GOT3 (cell line): ENCODE measurements at places on chromosomes 5 and 9.

GRCh38 chr9:124352616-124353015 lies 62.6 kb downstream of the PSMB7 start:
- DNase-seq: no peak

DNA sequence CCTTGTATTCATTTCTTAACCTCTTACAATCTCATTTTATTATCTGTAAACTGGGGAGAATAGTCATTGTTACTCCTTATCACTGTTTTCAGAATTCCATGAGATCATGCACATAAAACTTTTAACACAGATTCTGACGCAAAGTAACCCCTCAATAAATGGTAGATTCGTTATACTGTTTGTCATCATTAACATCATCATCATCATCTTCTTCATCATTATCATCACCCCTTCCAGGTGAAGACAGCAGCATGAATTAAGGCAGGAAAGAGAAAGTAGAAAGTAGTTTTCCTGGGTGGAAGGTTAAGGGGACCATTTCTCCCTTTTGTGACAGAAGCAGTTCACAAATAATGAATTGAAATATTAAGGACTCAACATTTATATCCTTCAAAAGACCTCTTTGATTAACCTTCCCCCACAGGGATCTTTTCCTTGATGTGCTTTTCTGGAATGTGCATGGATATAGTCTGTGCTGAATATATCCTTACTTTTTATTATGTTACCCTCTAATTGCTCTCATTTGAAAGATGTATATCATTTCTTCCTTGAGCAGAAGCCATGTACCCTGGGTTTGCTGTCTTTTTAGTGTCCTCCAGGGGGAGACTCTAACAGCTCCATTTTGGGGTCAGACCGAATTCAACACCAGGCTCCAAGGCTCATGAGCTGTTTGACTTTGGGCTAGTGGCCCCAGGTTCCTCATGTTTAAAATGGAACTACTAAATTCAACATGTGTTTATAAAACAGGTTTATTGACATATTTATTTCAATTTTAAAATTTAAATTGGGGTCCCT lies 1029.9 kb upstream of the WWC1 start:
- no peak for DNase-seq

DNA sequence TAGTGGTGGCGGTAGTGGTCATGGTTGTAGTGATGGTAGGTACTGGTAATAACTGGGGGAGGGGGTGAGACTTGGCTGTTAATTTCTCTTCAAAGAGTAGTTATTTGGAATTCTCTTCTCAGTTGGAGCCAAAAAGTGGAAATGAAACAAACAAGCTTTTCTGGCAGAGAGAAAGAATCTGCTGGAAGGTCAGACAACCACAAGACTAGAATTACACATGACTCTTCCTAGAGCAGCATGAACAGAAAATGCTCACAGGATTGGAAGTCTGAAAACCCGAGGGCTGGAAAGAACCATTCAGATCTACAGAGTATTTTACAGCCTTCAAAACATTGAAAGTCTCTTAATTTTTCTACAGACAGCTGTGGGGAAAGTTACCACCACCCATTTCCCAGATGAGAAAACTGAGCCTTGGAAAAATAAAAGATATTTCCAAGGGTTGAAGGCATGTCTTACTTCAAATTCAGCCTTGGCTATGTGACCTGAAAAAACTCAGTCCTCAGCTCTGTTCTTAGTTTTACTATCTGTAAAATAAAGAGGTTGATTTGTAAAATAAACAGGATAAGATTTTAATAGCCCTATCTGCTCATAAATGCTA lies 42.9 kb upstream of the TRIM32 start:
- no peak for DNase-seq

DNA sequence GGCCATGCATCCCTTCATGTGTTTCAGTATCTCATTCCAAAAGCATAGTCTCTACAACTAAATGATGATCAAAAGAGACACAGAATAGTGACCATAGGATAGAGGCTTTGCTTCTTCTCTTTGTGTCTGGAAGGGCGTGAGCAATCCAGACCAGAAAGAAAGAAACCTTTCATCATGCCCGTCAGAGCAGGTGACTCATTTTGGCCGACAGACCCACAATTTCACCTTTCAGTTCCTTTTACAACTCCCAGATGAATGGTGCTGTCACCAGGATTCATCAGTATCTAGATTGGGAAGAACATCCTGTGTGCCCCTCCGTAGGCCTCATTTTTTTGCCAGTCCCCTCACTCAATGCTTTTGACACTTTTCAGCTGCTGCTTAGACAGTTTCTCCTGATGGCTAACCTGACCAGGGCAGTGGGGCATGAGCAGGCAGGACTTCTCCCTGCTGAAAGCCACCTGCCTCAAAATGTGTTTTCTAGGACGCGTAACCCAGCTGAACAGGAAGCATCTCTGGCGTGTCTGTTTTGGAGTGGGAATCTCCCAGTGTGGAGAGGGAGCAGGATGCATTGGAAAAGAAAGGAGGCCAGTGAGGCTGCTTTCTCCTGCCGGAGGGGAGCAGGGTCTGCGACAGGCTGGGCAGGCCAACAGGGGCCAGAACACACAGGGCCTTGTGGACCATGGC lies 21.2 kb downstream of the ABLIM3 start:
- DNase-seq: no peak
